ENCODE measurements at places on chromosomes 7 and 10.

DNA sequence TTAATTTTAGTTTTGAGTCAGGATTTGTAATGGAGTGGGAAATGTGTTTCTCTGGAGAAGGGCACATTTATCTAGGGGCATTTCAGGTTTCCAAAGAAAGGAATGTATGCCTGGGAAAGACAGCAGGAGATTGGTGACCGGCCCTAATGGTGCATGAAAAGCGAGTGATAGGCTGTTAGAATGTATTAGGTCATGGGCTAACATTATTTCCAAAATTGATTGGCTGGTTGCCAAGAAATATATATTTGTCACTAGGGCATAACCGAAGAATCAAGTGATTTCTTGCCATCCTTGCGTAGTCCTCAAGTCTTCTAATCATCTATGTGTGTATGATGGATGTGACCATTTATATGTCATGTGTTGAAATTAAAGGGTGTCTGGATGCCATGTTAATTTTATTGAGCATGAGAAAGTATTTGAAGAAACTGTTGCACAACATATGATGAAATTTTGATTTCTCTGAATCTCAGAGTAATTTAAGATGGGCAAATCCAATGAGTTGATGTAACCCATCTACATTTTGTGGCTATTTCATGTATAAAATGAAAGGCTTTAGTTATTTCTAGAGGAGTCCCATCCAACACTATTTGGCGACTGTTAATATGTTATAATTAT lies 248.4 kb downstream of the BMPER start:
- no peak for DNase-seq

- DNase-seq, result no peak
Observed at GRCh38 chr10:1361411-1362105, 305.4 kb downstream of the WDR37 start.

- no peak for DNase-seq
Observed at GRCh38 chr7:27950123-27950522, 210.2 kb downstream of the TAX1BP1 start.

- no peak for DNase-seq
Observed at GRCh38 chr7:37385787-37386186, 62.9 kb downstream of the ELMO1 start.

DNA sequence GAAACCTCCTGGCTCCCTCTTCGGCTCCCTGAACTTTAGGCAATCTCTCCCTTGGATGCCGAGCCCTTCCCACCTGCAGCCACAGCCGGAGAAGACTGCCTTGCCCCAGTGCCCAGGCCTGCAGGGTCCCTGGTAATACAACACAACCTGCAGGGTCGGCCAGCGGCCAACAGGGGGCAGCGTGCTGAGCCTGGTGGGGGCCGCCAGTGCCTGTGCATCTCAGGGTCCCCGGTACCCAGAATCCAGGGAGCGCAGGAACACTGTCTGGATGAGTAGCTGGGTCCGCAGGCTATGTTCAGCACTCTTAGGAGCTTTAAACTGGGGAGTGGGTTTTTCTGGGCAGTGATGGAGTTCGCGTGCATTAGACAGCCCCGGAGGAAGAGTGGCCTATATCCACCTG lies 17.5 kb upstream of the C10orf71 start:
- no peak for DNase-seq

GRCh38 chr7:13725591-13725990 lies 263.9 kb downstream of the ETV1 start:
- DNase-seq, result no peak
